ENCODE measurements at places on chromosomes 12 and 14.

- DNase-seq, result no peak
Measured at GRCh38 chr12:67980391-67980790, 8.9 kb upstream of the IFNG-AS1 start.

DNA sequence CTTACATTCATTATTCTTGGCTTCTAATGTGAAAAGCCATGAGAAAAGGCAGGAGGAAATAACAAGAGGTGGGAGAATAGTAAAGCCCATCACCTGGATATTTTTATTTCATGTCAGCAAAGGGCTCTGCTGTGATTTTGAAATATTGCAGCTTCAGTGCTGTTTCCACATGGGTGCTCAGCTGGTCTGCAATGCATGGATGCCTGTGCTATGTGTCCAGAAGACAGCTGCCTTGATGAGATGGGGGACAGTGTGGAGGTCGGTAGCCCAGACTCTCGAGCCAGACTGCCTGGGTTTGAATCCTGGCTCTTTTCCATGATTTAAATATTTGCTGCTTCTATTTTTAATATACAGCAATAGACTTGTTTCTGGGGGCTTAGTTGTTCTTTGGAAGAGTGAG, 477.5 kb upstream of the GARIN6 start:
- DNase-seq, result no peak

- DNase-seq, result no peak
Measured at GRCh38 chr12:105253866-105254513, 18.0 kb upstream of the APPL2 start.

DNA sequence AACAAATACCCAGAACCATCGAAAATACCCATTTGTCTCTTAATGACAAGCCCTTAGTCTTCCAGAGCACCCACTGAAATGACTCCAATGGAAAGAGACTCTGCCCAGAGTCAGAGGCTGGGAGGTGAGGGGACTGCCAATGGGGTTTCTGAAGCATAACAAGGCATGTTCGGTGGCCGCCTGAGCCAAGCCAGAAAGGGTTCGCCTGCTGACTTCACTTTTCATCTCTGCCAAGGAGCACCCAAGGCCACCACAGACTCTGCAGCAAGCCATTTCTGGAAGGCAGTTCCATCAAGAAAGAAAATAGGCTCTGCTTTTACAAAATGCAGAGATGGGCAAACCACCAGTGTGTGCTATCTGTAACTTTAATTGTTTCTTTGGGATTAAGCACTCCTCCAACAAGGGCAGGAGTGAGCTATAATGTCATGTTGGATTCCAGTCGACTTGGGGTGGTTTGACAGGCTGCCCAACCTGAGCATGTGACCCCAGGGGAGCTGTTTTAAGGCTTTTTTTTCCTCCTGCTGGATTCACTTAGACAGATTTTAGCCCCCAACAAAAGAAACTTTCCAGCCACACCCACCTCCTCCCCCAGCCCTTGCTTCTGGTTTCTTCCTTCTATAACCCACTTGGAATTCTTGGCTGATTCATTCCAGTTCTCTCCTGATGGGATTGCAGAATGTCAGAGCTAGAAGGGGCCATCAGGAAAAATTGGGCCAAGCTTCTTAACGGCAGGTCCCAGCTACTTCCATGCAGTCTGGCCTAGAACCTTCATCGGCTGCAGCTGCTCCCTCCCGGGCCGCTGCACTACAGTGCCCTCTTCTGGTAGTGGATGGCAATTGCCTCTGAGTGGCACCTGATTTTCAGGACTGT, 24.1 kb downstream of the CKAP4 start:
- peak; percentile 51 for DNase-seq

DNA sequence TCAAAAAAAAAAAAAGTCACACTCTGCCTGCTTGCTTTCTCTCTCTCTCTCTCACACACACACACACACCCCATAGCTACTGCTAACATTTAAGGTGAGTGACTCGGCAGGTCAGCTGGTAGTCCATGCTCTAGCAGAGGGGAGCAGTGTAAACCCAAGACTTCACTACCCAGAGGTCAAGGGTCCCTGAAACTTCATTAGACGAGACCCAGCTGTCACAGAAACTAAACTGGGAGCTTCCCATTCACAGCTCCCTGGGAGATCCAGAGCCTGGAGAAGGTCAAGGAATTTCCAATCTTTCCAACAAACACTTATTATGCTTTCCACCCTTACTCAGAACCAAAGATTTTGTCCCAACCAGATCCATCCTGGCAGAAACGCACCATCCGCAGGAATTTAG, 33.2 kb downstream of the CKAP4 start:
- no peak for DNase-seq

GRCh38 chr14:104680806-104681688, 8.4 kb upstream of the INF2 start:
- DNase-seq, result peak; percentile 42

- peak; percentile 0 for DNase-seq
Measured at GRCh38 chr12:4037747-4038312, 164.6 kb upstream of the PARP11 start.

- no peak for DNase-seq
Measured at GRCh38 chr14:88029500-88029899, 24.6 kb downstream of the GPR65 start.

GRCh38 chr12:63319936-63320633, 169.1 kb upstream of the AVPR1A start:
- DNase-seq, result no peak

DNA sequence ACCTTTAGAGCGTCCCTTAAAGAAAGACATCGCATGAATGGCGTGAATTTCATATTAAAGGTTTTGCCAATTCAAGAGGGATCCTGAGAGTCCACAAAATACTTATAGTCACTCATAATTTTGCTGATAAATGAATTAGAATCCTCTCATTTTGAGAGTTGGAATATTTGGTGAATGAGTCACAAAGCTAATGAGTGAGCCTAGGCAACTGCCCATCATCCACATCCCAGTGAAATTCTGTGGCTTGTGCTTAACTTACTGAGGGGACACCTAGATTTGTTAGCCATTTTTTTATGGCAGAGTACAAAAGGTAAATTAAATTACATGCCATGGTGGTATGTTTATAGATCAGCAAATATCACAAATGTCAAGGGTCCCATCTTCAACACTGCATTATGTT, 12.7 kb upstream of the NOXRED1 start:
- DNase-seq, result no peak

GRCh38 chr14:102220031-102220430, 80.3 kb downstream of the WDR20 start:
- no peak for DNase-seq

- peak; percentile 68 for DNase-seq
Measured at GRCh38 chr12:118164798-118165486, 29.0 kb downstream of the PEBP1 start.

GRCh38 chr12:121288986-121289385, 7.5 kb downstream of the CAMKK2 start:
- DNase-seq, result no peak

DNA sequence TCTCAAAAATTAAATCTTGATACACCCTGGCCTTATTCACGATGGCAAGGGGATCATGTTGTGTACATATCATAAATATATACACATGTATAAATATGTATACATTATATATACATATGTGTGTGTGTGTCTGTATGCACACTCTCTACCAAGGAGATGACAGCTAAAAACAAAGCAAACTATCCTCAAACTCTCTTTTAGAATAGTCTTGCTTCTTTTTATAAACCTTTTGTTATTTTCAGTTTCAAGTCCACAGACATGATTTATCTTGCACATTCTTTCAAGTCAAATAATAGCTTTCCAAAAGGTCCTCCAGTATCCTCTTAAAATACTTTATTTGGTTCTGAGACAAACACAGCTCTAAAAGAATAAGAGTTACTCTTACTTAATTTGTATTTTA, 8.4 kb downstream of the ANO6 start:
- no peak for DNase-seq

- DNase-seq, result no peak
Measured at GRCh38 chr14:95058491-95058890, 98.8 kb downstream of the DICER1 start.

DNA sequence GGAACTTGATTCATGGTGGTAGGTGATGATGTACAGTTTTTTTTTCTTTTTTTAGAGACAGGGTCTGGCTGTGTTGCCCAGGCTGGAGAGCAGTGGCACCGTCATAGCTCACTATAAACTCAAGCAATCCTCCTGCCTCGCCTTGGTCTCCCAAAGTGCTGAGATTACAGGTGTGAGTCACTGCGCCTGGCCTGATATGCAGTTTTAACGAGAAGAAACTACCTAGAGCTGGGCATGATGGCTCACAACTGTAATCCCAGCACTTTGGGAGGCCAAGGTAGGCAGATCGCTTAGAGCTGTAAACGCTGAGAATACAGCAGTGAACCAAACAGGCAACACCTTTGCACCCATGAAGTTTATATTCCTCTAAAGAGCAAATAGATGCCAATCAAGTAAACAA, 13.0 kb upstream of the VPS37B start:
- no peak for DNase-seq

DNA sequence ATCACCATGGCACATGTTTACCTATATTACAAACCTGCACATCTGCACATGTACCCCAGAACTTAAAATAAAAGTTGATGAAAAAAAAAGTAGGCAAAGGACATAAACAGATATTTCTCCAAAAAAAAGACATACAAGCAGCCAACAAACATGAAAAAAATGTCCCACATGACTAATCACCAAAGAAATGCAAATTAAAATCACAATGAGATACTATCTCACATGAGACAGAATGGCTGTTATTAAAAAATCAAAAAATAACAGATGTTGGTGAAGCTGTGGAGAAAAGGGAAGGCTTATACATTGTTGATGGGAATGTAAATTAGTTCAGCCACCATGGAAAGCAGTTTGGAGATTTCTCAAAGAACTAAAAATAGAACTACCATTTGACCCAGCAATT, 68.0 kb upstream of the FAR2 start:
- DNase-seq, result no peak

GRCh38 chr12:63419154-63419553, 249.1 kb downstream of the DPY19L2 start:
- no peak for DNase-seq

DNA sequence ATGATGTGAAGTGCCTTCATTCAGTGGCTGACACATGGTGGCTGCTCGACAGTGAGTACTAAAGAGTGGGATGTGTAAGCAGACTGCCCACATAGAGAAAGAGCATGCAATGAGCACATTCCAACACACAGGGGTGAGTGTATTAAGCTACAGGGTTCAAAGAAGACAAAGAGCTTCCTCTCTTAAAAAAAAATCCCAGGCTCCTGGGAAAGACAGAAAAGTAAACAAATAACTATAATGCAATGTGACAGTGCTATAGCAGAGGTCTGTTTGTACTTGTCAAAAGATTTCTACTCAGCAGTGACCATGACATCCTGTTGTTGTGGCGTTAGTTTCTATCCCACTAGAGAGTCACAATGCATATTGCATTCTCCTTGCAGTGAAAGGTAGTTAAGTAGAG, 12.4 kb upstream of the PCNX1 start:
- no peak for DNase-seq

- no peak for DNase-seq
Measured at GRCh38 chr12:5432011-5432400, at the start of gene NTF3. TSS of gene NTF3 (plus strand) at chr12:5432108. CDS start at chr12:5432325, 217 bp downstream.

DNA sequence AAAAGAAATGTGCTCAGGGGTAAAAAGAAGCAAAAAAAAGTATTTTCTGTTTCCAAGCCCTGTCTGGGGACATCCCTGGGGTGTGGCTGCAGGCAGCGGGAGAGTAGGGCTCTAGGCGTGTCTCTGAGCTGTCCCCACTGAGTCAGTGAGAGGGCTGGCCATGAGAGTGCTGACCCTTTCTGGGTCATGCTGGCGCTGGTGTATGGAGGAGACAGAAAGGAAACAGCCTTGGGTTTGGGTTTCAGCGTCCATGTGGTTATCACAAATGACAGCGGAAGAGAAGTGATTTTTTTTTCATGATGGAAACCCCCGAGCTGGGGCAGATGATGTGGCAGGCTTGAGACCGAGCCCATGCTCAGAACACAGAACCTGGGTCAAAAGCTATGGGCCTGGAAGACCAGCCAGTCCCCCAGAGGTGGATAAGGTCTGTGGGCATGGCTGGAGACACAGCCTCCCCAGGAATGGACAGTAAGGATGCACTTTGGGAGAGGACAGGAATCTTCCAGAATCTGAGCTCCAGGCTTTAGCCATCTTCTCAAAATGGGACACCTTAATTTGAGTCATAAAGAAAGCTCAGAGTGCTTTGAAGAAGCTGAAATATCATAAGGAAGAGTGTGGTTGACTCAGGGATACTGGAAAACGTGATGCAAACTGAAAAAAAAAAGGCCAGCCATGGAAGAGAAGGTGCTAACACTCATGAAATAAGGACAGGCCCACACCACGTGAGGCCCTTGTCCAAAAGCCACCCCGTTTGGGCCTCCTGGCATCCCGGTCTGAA, 36.2 kb downstream of the SYNE3 start:
- no peak for DNase-seq

DNA sequence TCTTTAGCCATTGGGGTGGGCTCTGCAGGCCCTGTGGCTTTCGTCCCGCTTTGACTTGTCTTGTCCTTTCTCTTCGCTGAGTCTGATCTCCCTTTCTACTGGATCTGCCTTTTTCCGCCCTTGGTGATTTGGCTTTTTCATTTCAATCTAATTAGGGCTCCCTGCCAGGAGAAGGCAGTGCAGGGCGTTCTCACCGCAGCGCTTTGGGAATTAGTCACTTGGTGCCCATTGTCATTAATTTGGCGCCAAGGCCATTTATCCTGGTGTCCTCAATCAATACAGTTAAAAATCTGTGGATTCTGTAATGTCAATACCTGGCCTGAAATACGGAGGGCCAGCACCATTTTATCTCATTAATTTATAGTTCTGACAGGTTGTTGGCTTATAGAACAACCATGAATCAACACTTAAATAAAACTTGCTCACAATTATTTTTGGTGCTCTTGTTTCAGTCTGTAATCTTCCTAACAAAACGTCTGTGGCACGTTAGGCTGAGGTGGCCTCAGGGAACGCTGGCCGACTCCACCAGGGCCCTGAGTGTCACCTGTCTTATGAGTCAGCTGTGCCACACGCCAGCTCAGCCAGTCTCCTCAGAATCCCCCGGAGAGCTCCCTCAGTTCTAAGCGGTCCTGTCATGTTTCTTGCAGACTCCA, 115.7 kb downstream of the BEGAIN start:
- no peak for DNase-seq

DNA sequence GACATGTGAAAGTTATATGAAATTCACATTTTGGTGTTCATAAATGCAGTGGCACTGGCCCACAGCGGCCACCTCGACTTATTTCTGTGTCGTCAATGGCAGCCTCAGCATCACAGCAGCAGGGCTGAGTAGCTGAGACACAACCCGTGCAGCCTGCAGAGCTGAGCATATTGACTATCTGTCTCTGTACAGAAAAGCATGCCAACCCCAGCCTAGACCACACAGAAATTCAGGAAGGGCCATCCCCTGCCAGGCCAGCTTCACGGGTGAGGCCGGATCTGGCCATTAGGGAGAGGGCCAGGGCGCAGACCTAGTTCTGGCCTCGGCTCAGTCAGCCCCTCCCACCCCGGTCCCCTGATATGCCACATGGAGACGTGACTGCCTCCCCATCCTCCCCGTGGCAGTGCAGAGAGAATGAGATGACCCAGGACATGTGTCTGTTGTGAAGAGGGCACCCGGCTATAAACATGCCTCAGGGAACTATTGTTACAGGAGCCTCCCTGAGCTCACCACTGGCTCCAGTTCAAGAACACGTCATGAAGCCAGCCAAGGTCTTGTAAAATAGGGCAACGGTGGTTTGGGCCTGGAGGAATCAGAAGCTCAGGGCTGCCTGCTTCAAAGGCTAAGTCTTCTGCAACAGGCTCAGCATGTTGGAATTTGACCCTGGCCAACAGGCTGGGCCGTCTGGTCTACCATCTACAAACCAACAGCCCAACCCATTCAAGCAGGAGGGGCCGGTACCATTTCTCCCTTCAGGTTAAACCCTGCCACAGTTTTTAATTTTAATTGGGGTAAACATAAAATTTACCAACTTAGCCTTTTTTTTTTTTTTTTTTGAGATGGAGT, 25.5 kb downstream of the SCARB1 start:
- DNase-seq, result no peak

All from NCI-H510A treated with DMSO at 0.1 percent for 48 hours (cell line).